ENCODE measurements at places on chromosomes 1 and 21. TPM values are rescaled to one million over a fixed set of nuclear protein-coding genes. Genes with fewer than 3 reads are reported as not detected.

Gene RAB7B
- 2.4 TPM for total RNA-seq

GRCh38 chr1:242002510-242002909 lies 3.6 kb upstream of the MAP1LC3C start:
- no peak overlapping the region for H3K27ac ChIP-seq
- DNase-seq, result no peak
- no peaks in the 10 kb centered on the region for H3K36me3 ChIP-seq
- H3K4me1 ChIP-seq, result peaks cover 36% of the 10 kb centered on the region
- H3K27me3 ChIP-seq, result peaks cover 2% of the 10 kb centered on the region

Gene RPE65
- not detected for total RNA-seq

DNA sequence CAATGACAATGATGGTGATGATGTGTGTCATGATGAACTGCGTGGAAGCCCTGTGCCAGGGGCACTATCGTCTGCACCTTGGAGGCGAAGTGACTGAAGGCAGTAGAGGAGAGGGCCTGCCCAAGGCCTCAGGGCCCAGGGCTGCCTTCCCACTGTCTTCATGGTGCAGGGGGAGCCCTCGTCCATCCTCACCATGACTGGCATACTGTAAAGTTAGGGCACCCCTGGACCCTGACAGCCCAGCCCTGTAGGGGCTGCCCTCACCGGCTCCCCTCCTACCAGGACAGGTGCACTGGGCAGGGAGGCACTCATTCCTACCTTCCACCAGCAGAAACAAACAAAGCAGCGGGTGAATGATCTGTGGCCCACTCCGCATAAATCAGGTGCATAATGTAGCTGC lies 156.9 kb upstream of the C1orf174 start:
- peaks cover 5% of the 10 kb centered on the region for H3K36me3 ChIP-seq
- H3K4me1 ChIP-seq, result no peaks in the 10 kb centered on the region
- DNase-seq, result no peak

- H3K4me1 ChIP-seq, result peaks cover 26% of the 10 kb centered on the region
- H3K27ac ChIP-seq, result peak overlapping the region; percentile 42
- H3K36me3 ChIP-seq, result peaks cover 24% of the 10 kb centered on the region
- no peaks in the 10 kb centered on the region for H3K27me3 ChIP-seq
- H3K4me3 ChIP-seq, result no peak overlapping the region
Measured at GRCh38 chr1:24468685-24469316, 33.8 kb upstream of the RCAN3 start.

Gene CCDC190
- not detected for total RNA-seq

DNA sequence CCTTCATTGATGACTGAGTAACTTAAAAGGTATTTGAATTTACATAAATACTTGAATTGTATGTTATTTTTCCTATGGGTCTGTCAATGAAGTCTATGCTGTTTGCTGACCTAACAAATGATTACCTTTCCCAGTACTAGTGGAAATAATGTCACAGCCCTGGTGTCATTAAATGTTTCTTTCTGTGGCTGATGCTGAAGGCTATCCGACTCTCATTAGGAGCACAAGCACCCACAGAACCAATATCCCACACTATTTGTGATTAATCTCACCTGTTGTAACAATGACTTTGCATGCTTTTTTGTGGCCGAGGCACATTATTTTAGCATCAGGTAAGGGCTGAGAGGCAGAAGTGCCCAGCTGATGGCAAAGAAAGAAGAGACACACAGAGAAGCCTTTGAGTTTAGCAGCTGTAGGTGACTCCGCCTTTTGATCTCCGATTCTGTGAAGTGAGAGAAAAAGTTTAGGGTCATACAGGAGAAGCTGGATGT lies 25.8 kb upstream of the TRIM45 start:
- H3K27me3 ChIP-seq, result no peaks in the 10 kb centered on the region
- peak overlapping the region; percentile 93 for H3K27ac ChIP-seq
- peak overlapping the region; percentile 81 for H3K4me3 ChIP-seq
- H3K4me1 ChIP-seq, result peaks cover 76% of the 10 kb centered on the region

Gene PTPN22
- total RNA-seq, result 0.70 TPM

DNA sequence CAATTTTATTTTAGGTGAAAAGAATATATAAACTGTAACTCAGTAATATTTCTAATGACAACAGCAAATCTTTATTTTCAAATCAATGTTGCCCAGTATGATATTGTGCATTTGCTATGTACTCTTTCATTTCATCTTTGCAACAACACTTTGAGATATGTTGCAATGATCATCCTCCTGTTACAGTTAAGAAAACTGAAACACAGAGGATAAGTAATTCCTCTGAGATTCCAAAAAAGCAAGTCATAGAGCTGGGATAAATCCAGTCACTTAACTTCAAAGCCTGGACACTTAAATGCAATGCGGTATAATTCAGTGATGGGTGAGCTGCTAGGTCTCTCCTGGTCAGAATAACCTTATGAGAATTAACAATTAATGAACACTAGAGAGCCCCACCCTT lies 48.6 kb upstream of the EXO1 start:
- DNase-seq, result peak; percentile 24
- H3K4me3 ChIP-seq, result no peak overlapping the region
- no peaks in the 10 kb centered on the region for H3K36me3 ChIP-seq
- H3K27me3 ChIP-seq, result peaks cover 3% of the 10 kb centered on the region
- H3K27ac ChIP-seq, result no peak overlapping the region

GRCh38 chr1:101216623-101217022 lies 20.2 kb upstream of the S1PR1 start:
- H3K4me1 ChIP-seq, result peaks cover 2% of the 10 kb centered on the region
- no peak overlapping the region for H3K27ac ChIP-seq
- DNase-seq, result no peak
- no peak overlapping the region for H3K4me3 ChIP-seq
- H3K36me3 ChIP-seq, result no peaks in the 10 kb centered on the region
- H3K27me3 ChIP-seq, result no peaks in the 10 kb centered on the region

- H3K4me3 ChIP-seq, result no peak overlapping the region
- H3K27me3 ChIP-seq, result no peaks in the 10 kb centered on the region
- H3K36me3 ChIP-seq, result peaks cover 11% of the 10 kb centered on the region
- no peak overlapping the region for H3K27ac ChIP-seq
Measured at GRCh38 chr21:32653326-32653901, 41.2 kb upstream of the CFAP298 start.

Gene KCNK2
- 56.6 TPM for total RNA-seq

Gene CPLANE2
- 11.8 TPM for total RNA-seq

DNA sequence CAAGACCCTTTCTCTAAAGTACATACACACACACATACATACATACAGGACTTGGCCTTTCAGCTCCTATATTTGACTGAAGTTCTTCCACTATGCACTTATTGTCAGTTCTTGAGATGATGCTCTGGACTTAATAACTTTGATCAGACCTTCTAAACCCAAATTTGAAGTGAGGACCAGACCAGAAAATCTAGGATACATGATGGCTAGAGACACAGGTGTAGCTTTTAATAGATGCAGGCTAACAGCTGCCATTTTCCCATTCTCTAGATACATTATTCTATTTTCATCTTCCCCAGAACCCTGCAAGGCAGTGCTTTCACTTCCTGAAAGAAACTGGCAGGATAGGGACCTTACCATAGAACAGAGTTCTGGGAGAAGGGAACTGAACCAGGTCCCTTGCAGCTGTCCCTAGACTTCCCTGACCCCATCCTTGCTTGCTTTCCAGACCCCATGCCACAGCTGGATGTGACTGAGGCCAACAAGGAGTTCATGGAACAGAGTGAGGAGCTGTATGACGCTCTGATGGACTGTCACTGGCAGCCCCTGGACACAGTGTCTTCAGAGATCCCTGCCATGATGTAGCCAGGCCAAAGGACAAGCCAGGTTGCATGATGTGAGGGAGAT lies 14.9 kb upstream of the RAB42 start:
- no peak overlapping the region for H3K4me3 ChIP-seq
- H3K4me1 ChIP-seq, result peaks cover 34% of the 10 kb centered on the region
- peaks cover 42% of the 10 kb centered on the region for H3K36me3 ChIP-seq
- peak overlapping the region; percentile 60 for H3K27ac ChIP-seq

DNA sequence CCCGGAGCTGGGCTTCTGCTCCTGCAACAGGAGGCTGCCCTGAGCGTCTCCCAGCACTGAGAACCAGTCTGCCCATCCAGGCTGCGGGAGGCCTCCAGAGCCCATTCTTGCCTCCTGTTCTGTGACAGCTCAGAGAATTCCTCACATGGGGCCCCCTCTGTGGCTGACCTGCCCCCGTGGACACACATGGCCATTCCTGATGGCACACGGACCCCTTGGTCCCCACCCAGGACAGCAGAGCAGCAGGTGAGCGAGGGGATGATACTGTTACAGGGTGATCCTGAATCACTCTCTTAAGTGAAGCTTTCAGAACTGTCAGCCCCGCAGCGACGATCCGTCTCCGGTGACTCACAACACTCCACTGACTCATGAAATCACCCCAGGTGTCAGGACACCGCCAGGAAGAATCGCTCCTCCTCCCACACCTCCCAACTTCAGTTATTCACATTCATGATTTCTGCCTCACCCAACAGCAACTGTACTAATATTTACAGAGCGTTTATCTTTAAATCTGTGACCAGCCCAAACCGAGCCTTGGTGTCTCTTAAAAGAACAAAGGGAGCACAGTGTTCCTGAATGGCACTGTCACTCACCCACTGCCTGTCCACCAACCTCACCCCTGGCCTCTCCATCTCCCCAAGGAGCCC lies 22.5 kb downstream of the CHD5 start:
- peak; percentile 24 for DNase-seq
- no peak overlapping the region for H3K4me3 ChIP-seq
- no peak overlapping the region for H3K27ac ChIP-seq
- H3K4me1 ChIP-seq, result peaks cover 11% of the 10 kb centered on the region

DNA sequence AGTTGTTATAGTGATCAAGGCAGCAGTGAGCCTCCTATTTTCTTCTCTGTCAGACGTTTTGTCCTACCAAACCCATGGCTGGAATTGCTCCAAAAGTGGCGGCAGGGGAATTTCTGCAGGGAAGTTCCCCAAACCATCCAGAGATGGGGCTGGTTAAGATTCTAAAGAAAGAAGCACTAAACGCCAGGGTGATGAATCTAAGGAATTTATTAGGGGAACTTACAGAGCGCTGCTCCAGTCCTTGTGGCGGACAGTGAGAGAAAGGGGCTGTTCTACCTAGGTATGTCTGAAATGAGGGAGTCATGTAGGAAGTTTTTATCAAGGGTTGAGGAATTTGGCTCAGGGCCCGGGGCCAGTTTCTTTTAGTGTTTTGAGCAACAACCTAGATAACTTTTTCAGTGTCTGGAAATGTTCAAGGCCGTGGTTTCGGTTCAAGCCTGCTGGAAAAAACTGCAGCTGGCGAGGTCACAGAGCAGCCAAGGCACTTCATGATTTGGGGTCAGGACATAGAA lies 222.4 kb upstream of the B3GALT2 start:
- peaks cover 42% of the 10 kb centered on the region for H3K4me1 ChIP-seq
- no peaks in the 10 kb centered on the region for H3K27me3 ChIP-seq
- peak overlapping the region; percentile 88 for H3K4me3 ChIP-seq
- DNase-seq, result peak; percentile 90

- H3K4me1 ChIP-seq, result no peaks in the 10 kb centered on the region
- no peak overlapping the region for H3K4me3 ChIP-seq
- no peak for DNase-seq
Measured at GRCh38 chr1:54815086-54815876, 14.2 kb upstream of the TTC22 start.

DNA sequence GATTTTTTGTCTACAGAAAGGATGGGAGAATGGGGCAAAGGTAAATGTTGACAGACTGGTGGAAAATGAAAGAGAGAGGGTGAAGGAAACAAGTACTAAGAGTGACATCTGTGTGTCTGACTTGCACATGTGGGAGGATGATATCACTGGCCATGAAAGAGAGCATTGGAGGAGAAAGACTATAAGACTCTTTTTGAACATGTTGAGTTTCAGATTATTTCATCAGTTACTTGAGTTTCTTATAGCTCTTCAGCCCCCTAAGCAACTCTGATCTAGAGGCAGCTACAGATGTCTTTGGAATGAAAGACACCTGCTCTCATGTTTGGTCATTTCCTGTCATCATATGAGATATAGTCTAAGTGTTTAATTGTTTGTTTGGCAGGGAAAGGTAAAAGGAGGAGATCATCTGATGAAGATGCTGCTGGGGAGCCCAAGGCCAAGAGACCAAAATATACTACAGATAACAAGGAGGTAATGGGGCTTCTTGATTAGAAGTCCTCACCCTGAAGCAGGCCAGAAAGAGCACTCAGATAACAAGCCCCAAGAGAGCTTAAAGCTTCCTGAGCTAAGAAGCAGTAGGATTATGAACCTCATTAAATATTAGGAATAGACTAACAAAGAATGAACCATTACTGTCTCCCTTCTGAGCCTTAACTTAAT lies 4.5 kb downstream of the POLR3C start:
- DNase-seq, result no peak
- peaks cover 30% of the 10 kb centered on the region for H3K4me1 ChIP-seq

Gene SH3BGRL3
- total RNA-seq, result 756 TPM

DNA sequence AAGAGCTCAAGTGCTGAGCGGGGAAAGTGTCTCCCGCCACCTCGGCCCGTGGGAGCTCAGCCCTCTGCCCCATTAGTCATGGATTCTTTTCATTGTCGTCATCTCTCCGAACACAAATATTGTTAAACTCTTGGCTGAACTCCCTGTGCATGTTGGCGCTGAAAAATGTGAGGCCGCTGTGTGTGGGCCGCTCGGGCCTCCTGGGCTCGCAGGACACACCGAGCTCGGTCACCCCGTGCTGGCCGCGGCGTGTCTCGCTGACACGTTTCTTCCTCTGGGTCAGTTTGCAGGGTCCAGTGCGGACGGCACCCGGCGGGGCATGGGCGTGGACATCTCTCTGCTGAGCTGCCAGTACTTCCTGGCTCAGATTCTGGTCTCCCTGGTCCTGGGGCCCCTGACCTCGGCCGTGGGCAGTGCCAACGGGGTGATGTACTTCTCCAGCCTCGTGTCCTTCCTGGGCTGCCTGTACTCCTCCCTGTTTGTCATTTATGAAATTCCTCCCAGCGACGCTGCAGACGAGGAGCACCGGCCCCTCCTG lies 25.6 kb downstream of the SLC45A1 start:
- H3K27me3 ChIP-seq, result peaks cover 6% of the 10 kb centered on the region
- peak overlapping the region; percentile 92 for H3K27ac ChIP-seq
- peaks cover 7% of the 10 kb centered on the region for H3K36me3 ChIP-seq
- peak; percentile 95 for DNase-seq

Gene IFI44L
- total RNA-seq, result 0.32 TPM

DNA sequence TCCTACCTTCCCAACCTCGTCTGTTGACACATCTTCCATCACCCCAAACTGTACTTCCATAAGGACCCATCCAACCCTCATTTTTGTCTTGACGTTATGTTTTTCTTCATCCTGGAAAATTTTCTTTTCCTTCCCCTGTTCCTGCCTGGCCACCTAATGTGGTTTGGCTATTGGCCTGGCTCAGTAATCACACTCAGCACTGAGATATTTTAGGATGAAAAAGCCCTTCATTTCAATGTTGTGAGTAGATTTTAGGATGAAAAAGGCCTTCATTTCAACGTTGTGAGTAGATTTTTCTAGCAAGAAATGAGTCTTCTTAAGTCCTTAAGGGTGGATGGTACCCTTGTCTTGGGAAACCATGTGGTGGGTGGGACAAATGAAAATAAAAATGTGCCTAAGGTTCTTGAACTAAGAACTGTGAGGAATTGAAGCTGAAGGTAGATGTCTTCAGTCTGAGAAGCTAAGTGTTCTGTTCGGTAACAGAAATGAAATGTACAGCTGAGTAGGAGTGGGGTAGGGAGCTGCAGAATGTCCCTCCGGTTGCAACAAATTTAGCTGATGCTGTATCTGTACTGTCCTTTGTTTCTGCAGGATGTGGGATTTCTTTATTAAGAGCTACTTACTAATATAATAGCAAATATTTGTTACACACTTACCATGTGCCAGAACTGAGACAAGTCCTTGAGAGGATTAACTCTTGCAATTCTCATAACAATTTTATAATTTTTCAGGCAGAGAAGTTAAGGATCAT lies 36.1 kb downstream of the DNTTIP2 start:
- no peaks in the 10 kb centered on the region for H3K36me3 ChIP-seq
- peaks cover 78% of the 10 kb centered on the region for H3K4me1 ChIP-seq
- peaks cover 7% of the 10 kb centered on the region for H3K27me3 ChIP-seq
- H3K4me3 ChIP-seq, result peak overlapping the region; percentile 20
- DNase-seq, result peak; percentile 59
- H3K27ac ChIP-seq, result peak overlapping the region; percentile 65
